Astrocyte of the spinal cord (primary cell): ENCODE measurements at places on chromosomes 12 and 14.
A peak's percentile ranks its signal among the peaks of the same experiment; 100 is the strongest.

- peak; percentile 59 for DNase-seq
These were observed 2.7 kb downstream of the PCNX4 start for GRCh38 chr14:60094306-60094897.

- DNase-seq, result no peak
These were observed 58.3 kb downstream of the SLC15A5 start for GRCh38 chr12:16218934-16219751.

- peak; percentile 24 for DNase-seq
These were observed 506 bp downstream of the TMEM132D start for GRCh38 chr12:129903092-129903945.

- no peak for DNase-seq
These were observed 890.2 kb downstream of the FLRT2 start for GRCh38 chr14:86420131-86420530.

DNA sequence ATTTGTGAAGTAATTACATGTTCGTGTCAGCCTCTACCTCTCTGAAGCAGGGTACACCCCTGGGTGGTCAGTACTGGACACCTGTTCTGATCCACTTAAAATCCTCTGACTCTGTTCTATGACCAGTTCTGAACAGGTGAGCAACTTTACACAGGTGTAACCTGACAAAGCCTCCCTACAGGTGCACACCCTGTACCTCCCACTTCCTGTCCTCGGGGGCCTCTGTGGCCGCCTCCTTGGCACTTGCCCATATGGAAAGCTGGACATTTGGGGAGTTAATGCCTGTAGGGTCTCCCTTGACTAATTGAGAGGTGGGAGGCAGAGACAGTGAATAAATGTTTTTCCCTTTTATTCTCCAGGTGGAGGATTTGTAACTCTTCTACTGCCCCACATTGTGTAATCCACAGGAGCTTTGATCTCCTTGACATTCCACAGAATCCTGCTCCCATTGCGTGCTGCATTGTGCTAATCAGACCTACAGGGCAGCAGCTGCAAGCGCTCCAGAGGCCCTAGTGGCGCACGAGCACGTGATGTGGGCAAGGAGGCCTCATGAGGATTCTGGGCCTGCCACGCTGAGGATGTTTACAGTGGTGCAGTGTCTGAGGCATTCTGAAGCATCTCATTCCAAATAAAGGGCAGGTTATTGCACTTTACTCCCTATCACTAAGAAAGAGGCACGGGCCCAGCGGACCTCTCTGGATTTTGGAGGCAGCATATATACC, 45.8 kb upstream of the BATF start:
- DNase-seq, result no peak

DNA sequence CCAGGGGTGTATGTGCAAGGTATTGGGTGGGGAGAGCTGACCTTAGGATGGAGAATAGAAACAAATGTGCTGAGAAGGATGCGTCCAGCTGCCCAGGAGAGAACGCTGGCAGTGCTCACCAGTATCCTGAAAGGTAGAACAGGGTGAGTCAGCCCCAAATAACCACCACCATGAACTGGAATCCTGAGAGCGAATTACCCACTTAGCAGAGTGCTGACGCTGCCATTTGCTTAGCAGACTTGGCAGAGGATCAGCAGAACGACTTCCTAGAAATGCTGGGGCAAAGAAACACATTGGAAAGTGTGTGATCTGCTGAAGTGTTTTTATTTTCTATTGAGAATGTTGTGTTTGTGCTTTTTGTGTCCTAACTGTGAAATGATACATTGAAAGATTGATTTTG, 213.6 kb downstream of the ADGRD1 start:
- DNase-seq, result no peak

- no peak for DNase-seq
These were observed 17.1 kb downstream of the SEC23A start for GRCh38 chr14:39085933-39086332.

- peak; percentile 44 for DNase-seq
These were observed 57.9 kb upstream of the FICD start for GRCh38 chr12:108457006-108457733.
